ENCODE measurements at places on chromosomes 4 and X. TPM values are rescaled to one million over a fixed set of nuclear protein-coding genes. Genes with fewer than 3 reads are reported as not detected.

DNA sequence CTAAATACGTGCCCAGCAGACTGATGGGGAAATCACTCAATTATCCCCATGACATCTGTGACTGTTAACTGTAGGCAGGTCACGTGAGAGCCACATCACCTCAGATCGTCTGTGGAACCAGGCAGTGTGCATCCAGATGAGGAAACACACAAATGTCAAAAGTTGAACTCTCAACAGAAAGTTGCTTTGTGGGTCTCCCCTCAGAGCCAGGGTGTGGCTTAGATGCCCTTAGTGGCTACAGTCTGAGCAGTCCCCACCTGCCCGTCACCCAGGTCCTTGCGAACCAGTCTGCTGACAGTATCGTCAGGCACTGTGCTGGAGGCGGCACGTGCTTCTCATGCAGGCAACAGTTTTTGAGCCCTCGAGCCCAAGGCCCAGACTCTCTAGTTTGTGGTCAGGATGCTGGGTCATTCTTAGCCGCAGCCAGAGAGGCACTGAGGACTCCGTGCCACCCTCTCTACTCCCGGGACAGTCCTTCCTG, 10.8 kb downstream of the TMEM187 start:
- peaks cover 4% of the 10 kb centered on the region for H3K36me3 ChIP-seq
- H3K4me1 ChIP-seq: peaks cover 61% of the 10 kb centered on the region
- no peak for DNase-seq
- peak overlapping the region; percentile 97 for H3K27ac ChIP-seq
- H3K4me3 ChIP-seq: peak overlapping the region; percentile 43

DNA sequence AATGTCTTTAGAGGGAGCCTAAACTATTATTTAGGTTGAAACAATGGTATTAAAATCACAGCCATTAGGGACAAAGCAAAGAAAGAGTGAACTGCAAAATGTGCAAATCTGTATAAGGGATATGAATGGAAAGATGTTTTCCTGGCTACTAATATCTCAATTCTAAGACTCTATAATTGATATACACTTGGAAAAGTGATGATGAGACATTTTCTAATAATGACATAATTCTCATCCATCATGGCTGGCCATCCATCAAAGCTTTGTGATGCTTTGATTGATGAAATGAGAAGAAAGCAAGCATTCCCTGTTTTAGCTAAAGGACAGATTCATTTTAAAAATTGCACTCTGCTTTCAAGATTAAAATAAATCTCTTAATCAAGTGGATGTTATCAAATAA, 965.5 kb upstream of the IGFBP7 start:
- H3K4me1 ChIP-seq: no peaks in the 10 kb centered on the region
- no peak overlapping the region for H3K4me3 ChIP-seq
- no peak for DNase-seq
- H3K36me3 ChIP-seq: no peaks in the 10 kb centered on the region

DNA sequence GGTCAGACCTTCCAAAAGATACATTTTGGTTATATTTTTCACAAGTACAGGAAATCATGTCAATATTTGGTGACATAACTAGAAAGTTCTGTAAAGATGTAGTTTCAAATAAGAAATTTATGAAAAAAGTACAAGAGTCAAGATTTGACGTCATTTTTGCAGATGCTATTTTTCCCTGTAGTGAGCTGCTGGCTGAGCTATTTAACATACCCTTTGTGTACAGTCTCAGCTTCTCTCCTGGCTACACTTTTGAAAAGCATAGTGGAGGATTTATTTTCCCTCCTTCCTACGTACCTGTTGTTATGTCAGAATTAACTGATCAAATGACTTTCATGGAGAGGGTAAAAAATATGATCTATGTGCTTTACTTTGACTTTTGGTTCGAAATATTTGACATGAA, 536 bp downstream of the UGT2B7 start:
- H3K4me3 ChIP-seq: no peak overlapping the region
- H3K36me3 ChIP-seq: no peaks in the 10 kb centered on the region
- H3K27ac ChIP-seq: no peak overlapping the region
- no peak for DNase-seq
- no peaks in the 10 kb centered on the region for H3K4me1 ChIP-seq
- H3K27me3 ChIP-seq: no peaks in the 10 kb centered on the region

DNA sequence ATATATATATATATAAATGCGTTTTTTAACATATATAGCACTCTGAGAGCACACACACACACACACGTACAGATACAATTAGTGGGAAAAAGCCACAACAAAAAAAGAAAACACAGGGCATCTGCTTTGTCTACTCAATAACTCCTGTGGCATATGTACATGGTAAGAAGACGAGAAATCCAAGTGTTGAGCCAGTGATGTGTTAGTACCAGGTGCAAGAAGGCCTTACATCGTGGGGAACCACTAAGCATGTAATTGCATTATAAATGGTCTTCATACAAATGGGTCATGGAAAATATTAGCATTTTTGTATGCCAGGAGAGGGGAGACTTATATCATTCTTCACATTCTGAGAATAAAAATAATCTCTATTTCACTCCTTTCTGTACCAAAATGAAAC, 62.7 kb upstream of the FAM47B start:
- DNase-seq: no peak
- H3K36me3 ChIP-seq: no peaks in the 10 kb centered on the region
- no peak overlapping the region for H3K4me3 ChIP-seq
- H3K27ac ChIP-seq: no peak overlapping the region

DNA sequence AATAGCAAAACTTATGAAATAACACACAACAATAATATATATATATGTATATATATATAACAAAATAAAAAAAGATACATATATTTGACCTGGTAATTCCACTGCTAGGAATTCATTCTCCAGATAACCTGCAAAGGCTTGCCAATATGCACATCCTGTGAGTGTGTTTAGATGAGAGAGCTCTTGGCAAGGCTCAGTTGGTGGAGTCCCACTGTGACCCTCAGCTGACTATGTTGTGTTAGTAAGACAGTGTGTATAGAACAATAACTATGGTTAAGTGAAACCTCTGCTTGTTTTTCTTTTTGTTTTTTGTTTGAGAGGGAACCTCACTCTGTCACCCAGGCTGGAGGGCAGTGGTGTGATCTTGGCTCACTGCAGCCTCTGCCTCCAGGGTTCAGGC, 39.5 kb upstream of the RBMX start:
- H3K27ac ChIP-seq: no peak overlapping the region
- no peaks in the 10 kb centered on the region for H3K27me3 ChIP-seq
- no peak for DNase-seq
- H3K36me3 ChIP-seq: peaks cover 7% of the 10 kb centered on the region
- no peak overlapping the region for H3K4me3 ChIP-seq

DNA sequence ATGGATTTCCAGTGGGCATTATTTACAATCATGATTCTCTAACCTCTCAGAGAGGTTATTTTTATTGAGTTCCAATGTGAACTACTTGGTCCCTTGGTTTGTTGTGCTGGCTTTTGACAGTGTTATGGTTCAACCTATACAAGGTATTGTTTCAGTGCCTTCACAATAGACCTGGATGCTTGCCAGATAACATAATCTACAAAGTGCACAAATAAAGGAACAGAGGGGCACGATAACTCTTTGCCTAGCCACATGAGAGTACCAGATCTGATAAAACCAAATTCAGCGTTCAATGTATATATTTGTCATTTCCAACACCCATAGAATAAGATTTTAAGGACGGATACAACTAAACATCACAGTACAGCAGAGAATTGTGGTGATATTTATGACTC, 120.8 kb downstream of the RASL11B start:
- no peak overlapping the region for H3K27ac ChIP-seq
- H3K4me3 ChIP-seq: no peak overlapping the region
- no peak for DNase-seq
- no peaks in the 10 kb centered on the region for H3K27me3 ChIP-seq

- DNase-seq: no peak
- H3K27me3 ChIP-seq: peaks cover 8% of the 10 kb centered on the region
- H3K36me3 ChIP-seq: no peaks in the 10 kb centered on the region
- H3K4me1 ChIP-seq: no peaks in the 10 kb centered on the region
- no peak overlapping the region for H3K27ac ChIP-seq
Observed at GRCh38 chr4:7411896-7412553, 22.7 kb downstream of the PSAPL1 start.

DNA sequence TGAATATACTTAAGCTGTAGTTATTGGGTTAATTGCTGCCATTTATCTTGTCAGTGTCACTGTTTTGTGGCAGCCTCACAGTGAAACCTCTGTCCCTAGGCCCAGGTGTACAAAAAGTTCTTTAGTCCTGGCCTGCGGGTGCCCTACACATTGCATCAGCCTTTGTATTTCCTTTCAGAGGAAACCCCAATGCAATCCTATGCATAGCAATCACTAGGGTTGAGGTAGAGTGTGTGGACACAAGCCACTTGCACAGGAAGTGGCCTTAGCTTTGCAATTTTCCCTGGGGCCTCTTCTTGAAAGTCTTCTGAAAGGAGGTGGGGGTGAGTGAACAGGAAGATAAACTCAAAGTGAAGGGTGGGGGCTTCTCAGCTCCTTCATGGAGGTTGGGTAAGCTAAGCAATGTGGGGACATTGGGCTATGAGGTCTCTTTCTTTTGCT, 27.8 kb downstream of the VSIG4 start:
- DNase-seq: peak; percentile 77
- H3K36me3 ChIP-seq: peaks cover 7% of the 10 kb centered on the region
- no peaks in the 10 kb centered on the region for H3K27me3 ChIP-seq
- peak overlapping the region; percentile 88 for H3K27ac ChIP-seq
- peaks cover 65% of the 10 kb centered on the region for H3K4me1 ChIP-seq

- peaks cover 11% of the 10 kb centered on the region for H3K36me3 ChIP-seq
- DNase-seq: no peak
- H3K4me1 ChIP-seq: peaks cover 28% of the 10 kb centered on the region
- H3K4me3 ChIP-seq: no peak overlapping the region
- peaks cover 16% of the 10 kb centered on the region for H3K27me3 ChIP-seq
- no peak overlapping the region for H3K27ac ChIP-seq
Observed at GRCh38 chrX:20461002-20461401, 194.3 kb upstream of the RPS6KA3 start.

GRCh38 chrX:112197840-112198239, 115.3 kb upstream of the TRPC5 start:
- no peak for DNase-seq
- H3K36me3 ChIP-seq: no peaks in the 10 kb centered on the region
- H3K4me1 ChIP-seq: no peaks in the 10 kb centered on the region
- H3K4me3 ChIP-seq: no peak overlapping the region
- H3K27ac ChIP-seq: no peak overlapping the region

- peaks cover 8% of the 10 kb centered on the region for H3K27me3 ChIP-seq
- H3K27ac ChIP-seq: no peak overlapping the region
- H3K36me3 ChIP-seq: no peaks in the 10 kb centered on the region
- H3K4me3 ChIP-seq: no peak overlapping the region
Observed at GRCh38 chr4:100177855-100178254, 12.4 kb downstream of the DDIT4L start.

GRCh38 chr4:32645653-32646052, 1925.5 kb downstream of the PCDH7 start:
- H3K27me3 ChIP-seq: no peaks in the 10 kb centered on the region
- H3K4me3 ChIP-seq: no peak overlapping the region
- H3K4me1 ChIP-seq: no peaks in the 10 kb centered on the region
- no peak for DNase-seq
- H3K27ac ChIP-seq: no peak overlapping the region

GRCh38 chr4:6529021-6529420, 46.0 kb upstream of the MAN2B2 start:
- H3K4me1 ChIP-seq: no peaks in the 10 kb centered on the region
- no peak for DNase-seq
- H3K27me3 ChIP-seq: no peaks in the 10 kb centered on the region

GRCh38 chrX:139890991-139891700, 41.7 kb downstream of the ATP11C start:
- H3K4me3 ChIP-seq: no peak overlapping the region
- no peak overlapping the region for H3K27ac ChIP-seq
- H3K36me3 ChIP-seq: peaks cover 2% of the 10 kb centered on the region

GRCh38 chr4:24330172-24330571, 254.2 kb downstream of the DHX15 start:
- no peaks in the 10 kb centered on the region for H3K4me1 ChIP-seq
- no peak for DNase-seq
- H3K36me3 ChIP-seq: no peaks in the 10 kb centered on the region
- H3K27ac ChIP-seq: no peak overlapping the region
- H3K4me3 ChIP-seq: no peak overlapping the region

- H3K4me1 ChIP-seq: peaks cover 15% of the 10 kb centered on the region
- H3K36me3 ChIP-seq: no peaks in the 10 kb centered on the region
- peaks cover 22% of the 10 kb centered on the region for H3K27me3 ChIP-seq
- H3K4me3 ChIP-seq: peak within 1 kb of the TSS; percentile 69
Observed at GRCh38 chrX:111095974-111096895, at the start of gene PAK3. Gene PAK3, plus strand, starts transcription at chrX:111096191. Its CDS starts 26,913 bp downstream, at chrX:111123104.

- no peak for DNase-seq
- H3K36me3 ChIP-seq: no peaks in the 10 kb centered on the region
- peaks cover 9% of the 10 kb centered on the region for H3K4me1 ChIP-seq
Observed at GRCh38 chr4:108570993-108571569, 49.3 kb upstream of the RPL34 start.

DNA sequence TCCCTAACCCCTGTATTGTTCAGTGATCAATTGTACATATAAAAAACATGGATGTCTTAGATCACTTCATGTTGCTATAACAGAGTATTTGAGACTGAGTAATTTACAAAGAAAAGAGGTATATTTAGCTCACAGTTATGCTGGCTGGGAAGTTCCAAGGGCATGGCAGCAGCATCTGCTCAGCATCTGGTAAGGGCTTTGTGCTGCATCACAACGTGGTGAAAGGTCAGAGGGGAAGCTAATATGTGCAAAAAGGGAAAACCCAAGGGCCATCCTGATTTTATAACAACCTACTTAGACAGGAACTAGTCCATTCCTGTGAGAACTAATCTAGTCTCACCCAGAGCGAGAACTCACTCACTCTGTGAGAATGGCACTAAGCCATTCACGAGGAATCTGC, 128.2 kb upstream of the OTUD4 start:
- H3K36me3 ChIP-seq: no peaks in the 10 kb centered on the region
- H3K4me3 ChIP-seq: no peak overlapping the region
- peaks cover 12% of the 10 kb centered on the region for H3K27me3 ChIP-seq

DNA sequence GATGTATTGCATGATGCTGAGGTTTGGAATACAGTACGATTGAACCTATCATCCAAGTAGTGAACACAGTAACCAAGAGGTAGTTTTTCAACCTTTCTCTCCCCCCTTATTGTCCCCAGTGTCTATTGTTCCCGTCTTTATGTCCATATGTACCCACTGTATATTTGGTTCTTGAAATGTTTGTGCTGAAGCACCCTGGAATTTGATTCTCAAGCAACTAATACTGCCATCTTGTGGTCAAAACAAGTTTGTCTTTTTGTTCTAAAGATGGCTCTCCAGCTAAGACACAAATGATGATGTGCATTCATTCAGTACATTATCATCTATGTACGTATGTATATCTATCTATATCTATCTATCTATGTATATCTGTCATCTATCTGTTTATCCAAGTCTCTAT, 33.5 kb upstream of the DCX start:
- no peaks in the 10 kb centered on the region for H3K4me1 ChIP-seq
- peaks cover 4% of the 10 kb centered on the region for H3K27me3 ChIP-seq
- H3K36me3 ChIP-seq: no peaks in the 10 kb centered on the region
- H3K27ac ChIP-seq: no peak overlapping the region
- no peak for DNase-seq

GRCh38 chr4:110678517-110679227, 55.8 kb upstream of the PITX2 start:
- no peak overlapping the region for H3K27ac ChIP-seq
- no peak overlapping the region for H3K4me3 ChIP-seq
- no peak for DNase-seq
- no peaks in the 10 kb centered on the region for H3K36me3 ChIP-seq
- no peaks in the 10 kb centered on the region for H3K4me1 ChIP-seq

SPANXB1 gene
- total RNA-seq: not detected

CHST7 gene
- total RNA-seq: 4.6 TPM

ARMCX1 gene
- total RNA-seq: 0.20 TPM

SSX4B gene
- not detected for total RNA-seq

OPRPN gene
- total RNA-seq: not detected

EOLA1 gene
- 45.2 TPM for total RNA-seq

MAGEA9B gene
- total RNA-seq: not detected

ARHGAP6 gene
- total RNA-seq: not detected

SHROOM3 gene
- not detected for total RNA-seq

DAPP1 gene
- total RNA-seq: 24.6 TPM

GPM6B gene
- not detected for total RNA-seq

DSPP gene
- not detected for total RNA-seq
